ENCODE measurements at places on chromosomes 1 and 21.
A peak's percentile ranks its signal among the peaks of the same experiment; 100 is the strongest.

DNA sequence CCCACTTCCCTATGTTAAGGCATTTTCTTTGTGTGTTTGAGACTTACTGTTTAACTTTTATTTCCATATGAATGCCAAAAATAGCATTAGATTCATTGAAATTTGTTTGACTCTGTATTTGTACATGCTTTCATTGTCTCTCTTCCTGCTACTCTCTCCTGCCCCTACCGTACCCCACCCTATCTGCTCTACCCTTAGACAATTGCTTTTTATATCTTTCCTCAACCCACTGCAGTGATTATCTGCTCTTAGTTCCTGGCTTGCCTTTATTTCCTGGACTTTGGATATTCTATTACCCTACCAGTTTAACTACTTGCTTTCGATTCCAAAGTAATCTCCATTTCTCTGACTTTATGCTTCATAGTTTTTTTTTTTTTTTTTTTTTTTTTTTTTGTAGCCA, 10.5 kb downstream of the RAVER2 start:
- DNase-seq = no peak

GRCh38 chr21:37172646-37173045, 94.5 kb downstream of the VPS26C start:
- no peak for DNase-seq

GRCh38 chr1:36471830-36472641, 7.9 kb upstream of the MRPS15 start:
- DNase-seq = no peak

DNA sequence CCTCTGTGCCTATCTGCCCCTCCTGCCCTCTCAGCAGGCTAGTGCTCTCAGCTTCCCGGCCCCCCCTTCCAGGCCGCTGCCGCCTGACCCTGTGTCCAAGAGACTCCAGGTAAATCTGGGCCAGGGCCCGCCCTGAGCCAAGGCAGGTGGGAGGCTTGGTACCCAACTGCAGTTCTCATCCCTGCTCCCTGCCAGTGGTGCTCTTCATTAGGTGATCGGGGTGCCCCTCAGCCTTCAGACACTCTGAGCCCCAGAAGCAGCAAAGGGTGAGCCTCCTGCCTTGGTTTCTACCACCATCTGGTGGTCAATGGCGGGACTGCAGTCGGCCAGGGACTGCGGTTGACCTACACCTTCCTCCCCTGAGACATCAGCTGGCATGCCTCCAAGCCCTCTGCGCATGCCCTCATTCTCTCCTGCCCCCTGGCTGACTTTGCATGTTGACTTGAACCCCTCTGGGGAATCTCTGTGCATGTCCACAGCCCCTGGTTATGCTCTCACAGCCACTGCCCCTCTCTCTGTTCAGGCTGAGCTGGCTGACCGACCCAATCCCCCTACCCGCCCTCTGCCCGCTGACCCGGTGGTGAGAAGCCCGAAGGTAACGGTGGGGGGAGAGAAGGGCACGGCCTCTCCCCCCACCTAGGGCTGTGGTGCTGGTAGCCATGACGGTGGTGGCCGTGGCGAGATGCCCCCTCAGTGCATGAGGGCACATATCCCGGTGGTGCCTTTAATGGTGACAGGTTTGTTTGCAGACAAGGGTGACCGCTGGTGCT, 2.0 kb upstream of the EFNA4 start:
- DNase-seq = peak; percentile 98

DNA sequence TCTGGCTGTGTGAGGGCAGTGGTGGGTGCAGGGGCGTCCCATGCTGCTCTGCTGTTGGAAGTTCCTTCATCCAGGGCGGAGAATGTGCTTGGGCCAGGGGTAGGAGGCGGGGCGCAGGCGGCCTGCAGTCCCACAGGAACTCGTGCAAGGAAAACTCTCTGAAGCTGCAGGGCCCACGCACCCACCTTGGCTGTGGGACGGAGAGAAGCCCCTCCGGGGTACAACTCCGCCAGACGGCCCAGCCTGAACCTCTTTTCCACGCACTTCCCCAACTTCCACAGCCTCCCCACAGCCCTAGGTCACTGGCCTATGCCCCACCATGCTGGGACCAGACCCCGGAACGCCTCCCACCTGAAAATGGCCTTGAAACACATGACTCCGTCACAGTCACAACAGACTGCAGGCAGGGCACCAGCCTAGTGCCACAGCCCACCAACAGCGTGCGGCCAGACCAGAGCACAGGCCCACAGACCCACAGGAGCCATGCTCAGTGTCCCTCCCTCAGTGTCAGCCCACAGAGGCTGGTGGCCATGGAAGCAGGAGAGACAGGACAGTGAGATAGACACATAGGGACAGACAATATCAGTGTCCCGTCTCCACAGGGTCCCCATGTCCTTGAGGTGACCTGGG, 47.8 kb downstream of the WNT9A start:
- DNase-seq = no peak

GRCh38 chr1:51661081-51661518, 44.2 kb downstream of the OSBPL9 start:
- no peak for DNase-seq

DNA sequence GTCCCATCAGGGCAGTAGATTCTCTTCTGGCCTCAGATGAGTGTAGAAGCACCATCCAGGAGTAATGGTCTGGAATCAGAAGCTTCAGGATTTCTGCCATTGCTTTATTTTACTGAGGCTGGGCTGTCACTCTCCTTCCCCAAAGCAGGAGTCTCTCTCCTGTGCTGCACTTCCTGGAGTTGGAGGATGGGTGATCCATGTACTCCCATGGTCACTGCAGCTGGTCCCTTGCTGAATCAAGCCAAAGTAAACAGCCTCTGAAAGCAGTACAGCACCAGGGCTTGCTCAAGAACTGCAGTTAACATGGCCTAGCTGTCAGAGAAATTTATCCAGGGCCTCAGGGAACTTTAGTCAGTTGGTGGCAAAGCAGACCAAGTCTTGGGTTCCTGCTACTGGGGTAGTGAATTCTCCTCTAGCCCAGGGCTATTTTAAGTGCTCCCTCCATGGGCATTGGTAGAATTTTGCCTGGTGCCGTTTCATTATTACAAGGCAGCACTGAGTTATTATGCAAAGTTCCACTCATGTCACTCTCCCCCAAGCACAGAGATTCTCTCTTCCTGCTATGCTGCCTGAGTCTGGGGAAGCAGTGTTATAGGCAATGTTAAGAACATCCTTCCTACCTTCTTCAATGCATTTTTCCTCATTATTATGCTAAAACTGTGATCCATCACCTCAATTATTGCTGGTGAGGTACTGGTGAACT, 29.5 kb downstream of the DRAM2 start:
- no peak for DNase-seq

- no peak for DNase-seq
Measured at GRCh38 chr1:238331557-238331956, 440.8 kb upstream of the ZP4 start.

DNA sequence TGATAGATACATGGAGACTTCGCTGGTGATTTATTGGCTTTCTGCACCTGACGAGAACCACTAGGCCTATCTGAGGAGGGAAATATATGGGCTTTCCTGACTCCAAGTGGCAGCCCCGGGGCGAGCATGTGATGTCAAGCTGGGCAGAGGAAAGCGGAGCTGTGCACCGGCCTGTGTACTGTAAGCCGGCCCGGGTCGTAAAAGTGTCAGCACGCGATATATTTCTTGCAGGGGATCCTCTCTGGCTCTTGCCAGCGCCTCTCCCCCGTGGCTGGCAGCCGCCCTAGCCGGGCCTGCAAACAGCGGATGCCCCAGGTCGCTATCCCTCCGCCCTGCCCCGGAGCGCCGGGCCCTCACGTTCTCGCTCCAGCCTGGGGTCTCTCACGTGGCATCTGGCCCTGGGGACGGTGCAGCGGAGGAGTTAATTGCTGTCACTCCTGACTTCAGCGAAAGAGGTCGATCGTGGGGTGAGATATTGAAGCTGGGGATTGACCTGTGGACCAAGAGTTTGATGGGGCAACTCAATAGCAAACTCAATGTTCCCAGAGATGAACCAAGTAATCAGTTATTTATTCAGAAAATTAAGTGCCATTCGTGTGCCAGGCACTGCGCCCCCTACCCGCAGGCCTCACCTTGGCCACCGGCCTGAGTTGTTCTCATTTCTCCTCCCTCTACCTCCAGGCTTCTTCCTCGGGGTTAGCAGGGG, 41.0 kb upstream of the HAO2 start:
- DNase-seq = peak; percentile 40

- DNase-seq = no peak
Measured at GRCh38 chr1:226656601-226657277, 82.3 kb downstream of the ITPKB start.

- DNase-seq = no peak
Measured at GRCh38 chr1:217721692-217722091, 90.5 kb downstream of the SPATA17 start.

- no peak for DNase-seq
Measured at GRCh38 chr1:218557731-218558130, 212.6 kb downstream of the TGFB2 start.

DNA sequence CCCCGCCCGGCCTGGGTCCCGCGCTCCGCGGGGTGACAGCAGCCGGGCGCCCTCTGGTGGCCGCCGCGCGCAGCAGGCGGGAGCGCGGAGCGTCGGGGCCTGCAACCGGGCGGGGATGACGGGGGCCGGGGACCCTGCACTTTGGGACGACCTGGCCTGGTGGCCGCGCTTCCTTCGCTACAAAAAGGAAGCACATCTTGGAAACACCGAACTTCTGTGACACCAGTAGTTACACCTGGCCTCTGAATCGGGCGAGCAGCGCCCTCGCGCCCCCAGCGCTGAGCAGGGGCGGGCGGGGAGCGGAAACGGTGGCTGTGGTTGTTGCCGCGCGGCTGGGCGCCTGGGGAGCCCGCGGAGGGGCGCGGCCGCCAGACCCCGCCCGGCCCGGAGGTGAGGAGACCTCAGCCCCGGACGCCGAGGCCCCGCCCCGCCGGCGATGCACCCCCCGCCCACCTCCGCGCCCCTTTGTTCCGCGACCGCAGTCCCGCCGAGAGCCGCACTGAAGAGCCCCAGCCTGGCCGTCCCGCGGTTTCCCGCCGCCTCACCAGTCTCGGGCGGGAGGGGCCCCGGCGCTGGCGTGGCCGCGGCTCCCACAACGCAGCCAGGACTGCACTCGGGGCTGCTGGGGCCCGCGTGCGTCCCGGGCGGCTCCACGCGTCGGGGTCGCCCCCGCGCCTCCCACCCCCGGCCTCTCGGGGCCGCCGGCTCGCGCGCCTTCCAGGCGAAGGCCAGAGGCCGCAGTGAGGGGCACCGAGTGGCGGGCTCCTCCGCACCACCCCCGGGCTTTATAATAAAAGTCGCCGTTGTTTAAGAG, 59.3 kb downstream of the H3-3A start:
- peak; percentile 78 for DNase-seq

DNA sequence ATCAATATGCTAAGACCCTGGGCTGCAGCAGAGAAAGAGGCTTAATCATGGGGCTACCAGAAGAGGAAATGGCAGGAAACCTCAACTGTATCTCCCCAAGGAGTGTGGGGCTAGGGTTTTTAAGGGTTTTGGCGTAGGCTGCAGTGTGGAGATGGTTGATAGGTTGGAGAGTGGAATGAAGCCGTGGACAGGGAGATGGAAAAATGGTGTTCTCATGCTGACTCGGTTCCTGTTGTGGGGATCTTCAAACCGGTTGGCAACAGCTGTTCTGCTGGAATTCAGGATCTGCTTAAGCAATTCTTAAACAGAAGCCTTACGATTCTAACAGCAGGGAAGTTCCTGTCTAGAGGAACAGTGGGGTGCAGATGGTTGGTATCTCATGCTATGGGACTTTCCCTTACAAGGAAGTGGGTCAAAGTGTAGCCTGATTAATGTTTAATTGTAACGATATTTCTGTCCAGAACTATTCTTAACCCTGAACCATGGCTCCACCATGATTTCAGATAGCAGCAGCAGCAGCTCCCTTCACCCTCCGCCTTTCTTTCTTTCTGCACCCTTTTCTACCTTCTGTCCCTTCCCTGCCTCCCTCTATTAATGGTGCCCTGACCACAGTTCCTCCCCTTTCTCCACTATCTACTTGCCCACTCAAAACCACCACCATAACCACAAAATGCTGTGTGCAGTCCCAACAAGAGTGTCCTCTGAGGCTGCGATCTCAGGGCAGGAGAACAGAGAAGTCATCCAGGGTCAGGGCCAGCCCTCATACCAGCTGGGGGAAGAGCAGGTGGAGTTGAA, 30.8 kb downstream of the RSPH1 start:
- no peak for DNase-seq

DNA sequence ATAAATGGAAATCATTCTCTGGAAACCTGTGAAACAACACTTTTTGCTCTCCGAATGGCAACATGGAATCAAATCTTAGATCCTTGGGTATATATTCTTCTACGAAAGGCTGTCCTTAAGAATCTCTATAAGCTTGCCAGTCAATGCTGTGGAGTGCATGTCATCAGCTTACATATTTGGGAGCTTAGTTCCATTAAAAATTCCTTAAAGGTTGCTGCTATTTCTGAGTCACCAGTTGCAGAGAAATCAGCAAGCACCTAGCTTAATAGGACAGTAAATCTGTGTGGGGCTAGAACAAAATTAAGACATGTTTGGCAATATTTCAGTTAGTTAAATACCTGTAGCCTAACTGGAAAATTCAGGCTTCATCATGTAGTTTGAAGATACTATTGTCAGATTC, 45.7 kb downstream of the PTGFR start:
- no peak for DNase-seq
